ENCODE measurements at places on chromosomes 7 and 10.

DNA sequence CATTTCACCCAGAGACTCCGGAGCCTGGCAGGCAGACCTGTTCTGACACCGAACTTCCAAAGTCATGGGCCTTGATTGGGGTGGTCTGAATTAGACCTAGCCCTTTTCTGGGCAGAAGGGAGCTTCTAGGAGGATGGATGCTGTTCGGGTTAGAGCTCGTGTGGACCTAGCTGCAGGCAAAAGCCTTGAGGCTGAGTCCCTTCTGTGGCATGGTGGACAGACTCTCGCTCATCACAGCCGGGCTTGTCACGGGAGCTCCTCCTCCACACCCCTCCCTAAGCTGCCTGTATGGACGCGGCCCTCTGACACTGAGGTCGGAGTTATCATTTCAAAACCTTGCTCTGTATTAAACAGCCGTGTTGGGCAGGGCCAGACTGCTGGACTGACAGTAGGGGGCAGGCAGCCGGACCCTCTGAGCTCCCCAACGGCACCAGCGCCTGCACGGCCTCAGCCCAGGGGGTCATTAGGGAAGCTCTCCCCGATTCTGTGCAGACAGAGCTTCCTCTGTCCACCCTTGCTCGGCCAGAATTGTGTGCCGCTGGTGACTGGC, 2.2 kb downstream of the IRF5 start:
- DNase-seq = no peak

DNA sequence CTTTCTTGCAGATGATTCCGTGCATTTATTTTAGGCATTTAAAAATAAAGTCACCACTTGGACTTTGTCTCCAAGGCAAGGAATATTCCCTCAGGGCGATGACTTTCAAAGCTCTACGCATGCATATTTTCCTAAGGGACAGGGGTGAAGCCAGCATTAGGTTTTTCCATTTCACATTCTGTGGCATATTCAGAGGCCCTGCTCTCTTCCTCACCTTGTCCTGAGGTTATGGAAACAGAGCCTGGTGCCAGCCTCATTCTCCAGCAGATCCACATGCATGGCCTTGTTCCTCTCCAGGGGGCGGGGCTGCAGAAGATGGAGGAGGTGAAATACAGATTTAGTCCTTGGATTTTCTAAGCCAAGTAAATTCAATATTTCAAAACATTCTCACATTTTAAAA, 11.6 kb upstream of the LYZL1 start:
- no peak for DNase-seq

DNA sequence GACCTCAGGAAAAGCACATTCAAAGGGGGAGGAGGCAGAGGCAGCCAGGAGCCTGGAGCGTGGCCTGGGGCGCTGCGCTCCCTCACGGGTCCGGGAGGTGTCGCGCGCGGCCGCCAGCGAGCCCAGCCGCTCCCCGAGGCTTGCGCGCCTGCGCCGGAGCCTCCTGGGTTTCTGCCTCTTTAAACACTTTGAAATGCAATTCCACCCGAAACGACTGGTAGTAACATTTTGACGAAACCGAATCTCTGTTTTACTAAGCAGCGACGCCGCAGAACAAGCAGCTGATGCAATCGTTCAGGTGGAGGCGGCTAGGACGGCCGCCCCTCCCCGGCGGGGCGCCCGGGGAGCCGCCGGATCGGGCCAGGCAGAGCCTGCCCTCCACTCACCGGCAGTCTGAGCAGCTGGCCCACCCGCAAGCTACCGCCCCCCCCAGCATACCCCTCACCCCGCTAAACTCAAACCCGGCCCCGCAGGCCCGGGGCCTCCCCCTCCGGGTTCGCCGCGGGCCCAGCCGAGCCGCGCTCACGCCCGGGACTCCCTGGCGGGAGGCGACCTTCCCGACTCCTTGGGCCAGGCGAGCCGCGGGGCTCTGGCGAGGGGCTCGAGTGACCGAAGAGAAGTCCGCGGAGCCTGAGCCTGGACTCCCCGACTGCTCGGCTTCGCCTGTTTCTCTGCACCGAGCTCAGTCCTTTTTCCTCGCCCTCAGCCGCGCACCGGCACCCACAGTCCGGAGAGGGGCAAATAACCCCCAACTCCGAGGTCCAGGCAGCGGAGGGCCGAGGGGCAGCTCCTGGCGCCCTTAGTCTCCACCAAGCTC, 3.2 kb downstream of the MKX start:
- no peak for DNase-seq

- DNase-seq = no peak
Measured at GRCh38 chr7:142880876-142881505, 4.6 kb downstream of the TRPV6 start.

- no peak for DNase-seq
Measured at GRCh38 chr10:63115732-63116383, 17.3 kb upstream of the NRBF2 start.

DNA sequence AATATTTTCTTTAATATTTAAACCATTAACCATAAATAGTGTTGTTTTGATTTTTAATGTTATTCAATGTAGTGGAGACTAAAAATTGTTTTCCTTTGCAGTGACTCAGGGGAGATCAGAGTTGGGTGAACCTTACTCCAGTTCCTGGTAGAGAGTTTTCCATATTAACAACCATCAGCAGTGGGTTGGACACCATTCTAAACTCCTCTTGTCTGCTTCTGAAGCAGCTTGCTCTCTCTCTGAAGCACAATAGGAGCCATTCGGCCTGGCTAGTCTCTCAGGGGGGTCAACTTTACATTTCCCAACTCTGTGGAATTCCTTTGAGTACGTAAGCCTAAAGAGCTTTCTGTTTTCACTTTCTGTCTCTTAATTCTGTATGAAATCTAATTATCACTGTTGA, 9.4 kb upstream of the NRG3 start:
- no peak for DNase-seq

- DNase-seq = no peak
Measured at GRCh38 chr10:25300073-25300472, 125.3 kb downstream of the GPR158 start.

DNA sequence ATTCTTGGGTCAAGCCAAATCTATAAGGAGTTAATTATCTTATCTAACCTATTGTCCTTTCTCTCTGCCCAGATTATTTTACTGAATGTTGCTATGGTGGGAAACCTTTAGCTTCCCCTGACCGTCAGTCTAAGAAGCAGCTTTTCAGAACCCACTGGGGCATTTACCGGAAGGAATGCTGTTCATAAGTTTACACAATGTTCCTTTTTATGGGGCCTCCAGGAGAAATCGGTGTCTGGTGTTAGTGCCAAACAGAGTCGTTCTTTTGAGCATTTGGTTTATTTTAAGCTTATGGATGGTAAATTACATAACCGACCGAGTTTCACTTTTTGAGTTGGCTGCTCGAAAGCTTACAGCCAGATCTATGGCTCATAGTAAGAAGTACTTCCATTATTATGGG, 111.9 kb downstream of the CACNB2 start:
- no peak for DNase-seq

DNA sequence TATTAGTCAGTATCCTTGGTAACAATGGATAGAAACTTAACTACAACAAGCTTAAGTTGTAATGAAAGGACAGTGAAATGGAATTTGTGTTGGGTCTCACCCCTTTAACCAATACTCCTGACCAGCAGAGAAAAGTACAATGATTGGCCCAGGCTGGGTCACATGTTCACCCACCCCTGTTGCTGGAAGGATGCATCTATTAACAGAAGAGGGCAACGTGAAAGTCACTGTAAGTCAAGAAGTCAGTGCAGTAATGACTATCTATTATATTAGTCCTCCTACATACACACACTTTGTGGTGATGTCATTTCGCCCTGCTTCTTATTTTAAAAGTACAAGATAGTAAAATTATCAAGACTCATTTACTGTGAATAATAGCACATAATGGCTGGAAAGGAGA, 16.2 kb downstream of the PNLIPRP2 start:
- DNase-seq = no peak

DNA sequence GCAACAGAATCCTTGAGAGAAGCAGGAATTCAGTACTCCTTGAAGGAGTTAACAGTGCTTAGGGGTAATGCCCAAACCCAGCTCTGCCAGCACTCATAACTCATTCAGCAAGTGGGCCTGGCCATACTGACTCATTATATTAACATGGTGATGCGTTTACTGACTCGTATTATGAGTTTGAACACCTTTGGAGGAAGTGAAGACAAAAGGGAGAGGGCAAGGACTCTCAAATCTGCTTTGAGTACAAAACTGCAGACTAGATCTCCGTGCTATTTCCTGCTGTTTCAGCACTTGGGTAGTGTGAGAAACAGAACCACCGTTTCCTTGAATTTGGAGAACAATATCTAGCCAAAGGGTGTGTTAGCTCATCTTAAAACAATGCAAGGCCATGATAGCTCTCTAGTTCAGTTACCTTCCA, 30.8 kb downstream of the SLC16A9 start:
- DNase-seq = no peak

DNA sequence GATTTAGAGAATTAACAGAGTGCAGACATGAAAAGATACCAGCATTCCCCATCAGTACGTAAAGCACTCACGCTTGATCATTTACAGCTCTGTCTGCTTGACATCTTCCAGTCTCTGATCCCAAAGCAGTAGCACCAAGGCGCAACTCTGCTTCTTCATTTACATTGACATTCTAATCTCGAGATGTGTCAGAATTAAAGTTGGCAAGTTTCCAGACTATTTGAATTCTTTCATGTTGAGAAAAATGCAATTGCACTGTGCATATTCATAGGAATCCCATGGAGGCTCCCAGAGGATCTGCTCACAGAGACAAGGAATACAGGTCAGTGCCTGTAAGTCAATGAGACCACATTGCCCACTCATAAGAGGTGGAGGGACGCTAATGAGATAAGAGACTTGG, 183.9 kb downstream of the LRRN3 start:
- no peak for DNase-seq
